ENCODE measurements at places on chromosomes 16 and 17.
A peak's percentile ranks its signal among the peaks of the same experiment; 100 is the strongest.

GRCh38 chr17:78329263-78330059, 30.4 kb downstream of the SOCS3 start:
- peak; percentile 84 for DNase-seq

DNA sequence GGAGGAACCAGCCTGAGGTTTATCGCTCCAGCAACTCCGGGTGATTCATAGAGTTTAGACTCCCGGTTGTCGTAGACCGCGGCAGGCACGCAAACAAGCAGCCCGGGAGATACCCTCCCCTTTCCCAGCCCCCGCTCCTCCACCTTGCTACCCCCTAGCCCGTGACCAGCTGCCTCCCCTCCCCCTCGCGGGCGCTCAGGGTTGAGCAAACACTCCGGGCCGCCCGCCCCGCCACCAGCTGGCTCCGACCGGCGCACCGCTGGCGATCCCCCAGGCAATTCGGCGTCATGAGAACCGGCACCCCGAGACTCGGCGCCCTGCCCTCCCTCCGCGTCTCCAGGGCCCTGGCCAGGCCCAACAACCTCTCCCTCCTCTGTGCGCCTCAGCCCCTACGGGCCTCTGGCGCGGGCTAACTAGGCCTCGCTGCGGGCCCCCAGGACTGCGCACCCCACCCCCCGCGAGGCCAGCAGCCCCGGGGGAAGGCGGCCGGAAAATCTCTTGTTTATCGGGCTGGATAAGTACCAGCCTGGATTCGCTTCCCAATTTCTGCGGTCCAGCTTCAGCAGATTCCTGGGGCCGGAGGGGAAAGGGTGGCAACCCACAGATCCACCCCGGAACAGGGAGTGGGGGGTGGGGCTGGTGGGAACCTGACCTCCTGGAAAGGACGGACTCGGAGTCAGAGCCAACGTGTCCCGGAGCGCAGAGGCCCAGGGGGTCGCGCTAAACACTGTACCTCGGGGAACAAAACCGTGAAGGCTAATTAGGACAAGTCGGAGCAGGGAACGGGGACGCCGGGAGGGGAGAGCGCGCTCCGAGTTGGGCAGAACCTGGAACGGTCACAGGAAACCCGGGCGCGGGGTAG, 951 bp upstream of the GPRC5C start:
- peak; percentile 81 for DNase-seq

GRCh38 chr16:12208341-12209035, 232.0 kb downstream of the SNX29 start:
- DNase-seq: peak; percentile 42

DNA sequence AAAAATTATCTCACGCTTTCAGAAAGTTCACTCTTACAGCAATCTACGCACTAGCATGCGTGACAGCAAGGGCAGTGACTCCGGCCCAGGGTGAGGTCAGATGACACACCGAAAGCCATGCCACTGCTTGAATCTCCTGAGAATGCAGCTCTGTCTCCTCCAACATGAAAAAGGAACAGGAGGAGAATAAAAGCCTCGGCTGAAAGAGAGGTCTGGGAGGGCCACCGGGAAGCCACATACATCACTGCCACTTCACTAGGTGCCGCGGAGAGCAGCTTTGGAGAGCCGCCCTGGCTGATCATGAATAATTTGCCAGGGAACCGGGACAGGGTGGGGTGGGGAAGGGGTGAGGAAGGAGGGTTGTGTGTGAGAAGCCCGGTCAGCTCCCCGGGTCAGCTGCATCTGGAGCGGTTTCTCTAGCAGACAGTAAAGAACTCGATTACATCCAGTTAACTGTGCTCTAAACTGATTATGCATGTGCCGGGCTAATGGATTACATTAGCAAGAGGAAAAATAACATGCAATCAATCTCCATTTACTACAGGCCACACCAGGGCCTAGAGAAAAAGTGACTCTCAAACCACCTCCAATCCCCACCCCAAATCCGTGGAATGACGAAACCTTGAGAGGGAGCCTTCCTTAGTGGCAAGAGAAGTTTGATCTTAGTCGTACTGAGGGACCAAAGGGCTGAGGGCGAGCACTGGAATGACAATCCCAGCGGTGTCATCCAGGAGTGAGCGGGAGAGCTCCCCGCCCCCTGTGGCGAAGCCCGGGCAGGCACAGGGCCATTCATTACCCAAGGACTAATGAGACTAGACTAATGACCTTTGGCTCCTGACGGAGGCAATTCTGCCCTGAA, 100.3 kb downstream of the ZFHX3 start:
- no peak for DNase-seq

- DNase-seq: no peak
These were observed 14.1 kb upstream of the DNAH17 start for GRCh38 chr17:78591263-78591671.

- DNase-seq: no peak
These were observed 3.4 kb downstream of the NECAB2 start for GRCh38 chr16:83971165-83972130.

DNA sequence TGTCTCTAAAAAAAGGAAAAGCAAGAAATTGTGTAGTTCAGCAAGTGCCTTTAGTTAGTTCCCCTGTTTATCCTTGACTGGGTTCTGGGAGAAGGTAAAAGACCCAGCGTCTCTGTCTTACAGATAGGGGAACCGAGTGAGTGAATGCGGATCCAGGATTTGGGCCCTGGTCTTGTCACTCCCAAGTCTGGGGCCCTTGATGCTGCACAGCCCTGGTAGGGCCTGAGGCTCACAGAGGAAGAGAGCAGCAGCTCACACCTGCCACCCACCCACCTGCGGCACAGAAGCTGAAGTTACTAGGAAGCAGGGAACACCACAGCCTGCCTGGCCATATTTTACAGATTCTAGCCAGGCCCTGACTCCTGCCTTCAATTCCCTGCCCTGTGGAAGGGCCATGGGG, 22.2 kb downstream of the LASP1 start:
- no peak for DNase-seq

GRCh38 chr17:30234296-30234695, 1.2 kb downstream of the SLC6A4 start:
- no peak for DNase-seq

DNA sequence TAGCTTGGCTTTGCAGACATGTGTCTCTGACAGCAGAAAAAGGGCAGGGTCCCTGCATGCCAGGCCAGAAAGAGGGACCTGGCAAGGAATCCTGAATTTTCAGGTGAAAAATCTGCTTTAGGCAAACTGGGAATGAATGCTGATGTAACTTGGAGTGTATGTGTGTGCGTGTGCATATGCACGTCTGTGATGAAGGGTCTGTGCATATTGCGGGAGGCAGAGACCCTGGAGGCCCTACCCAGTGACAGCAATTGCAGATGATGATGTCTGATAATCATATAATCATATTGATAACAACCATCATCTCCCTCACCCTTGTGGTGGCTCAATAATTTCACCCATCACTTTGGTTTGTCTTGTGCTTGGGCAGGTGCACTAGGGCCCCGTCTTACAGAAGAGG, 80.7 kb upstream of the SDK2 start:
- DNase-seq: no peak

DNA sequence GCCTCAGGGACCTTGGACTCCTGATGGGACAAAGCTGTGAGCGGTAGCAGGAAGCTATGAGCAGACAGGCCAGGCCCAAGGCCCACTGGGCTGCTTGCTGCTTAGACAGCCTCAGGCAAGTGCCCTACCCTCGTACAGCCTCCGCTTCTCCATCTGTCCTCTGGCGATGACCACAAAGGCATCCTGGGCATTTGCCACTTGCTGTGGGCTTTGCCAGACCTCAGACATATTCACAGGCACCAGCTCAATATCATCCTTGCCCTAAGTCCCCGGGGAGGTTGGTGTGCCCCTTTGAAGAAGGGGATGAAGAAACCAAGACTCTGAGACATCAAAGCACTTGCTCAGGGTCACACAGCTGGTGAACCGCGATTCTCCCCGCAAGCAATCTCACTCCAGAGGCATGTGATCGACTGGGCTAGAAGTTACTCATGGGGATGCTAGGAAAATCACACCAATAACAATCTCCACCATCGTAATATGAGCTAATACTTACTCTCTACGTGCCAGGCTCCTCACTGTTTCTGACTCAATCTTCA, 21.7 kb downstream of the PPL start:
- peak; percentile 70 for DNase-seq

- DNase-seq: peak; percentile 89
These were observed 6.1 kb downstream of the WDR81 start for GRCh38 chr17:1730326-1731193.

GRCh38 chr17:2598166-2598565, 4.7 kb downstream of the PAFAH1B1 start:
- peak; percentile 51 for DNase-seq

DNA sequence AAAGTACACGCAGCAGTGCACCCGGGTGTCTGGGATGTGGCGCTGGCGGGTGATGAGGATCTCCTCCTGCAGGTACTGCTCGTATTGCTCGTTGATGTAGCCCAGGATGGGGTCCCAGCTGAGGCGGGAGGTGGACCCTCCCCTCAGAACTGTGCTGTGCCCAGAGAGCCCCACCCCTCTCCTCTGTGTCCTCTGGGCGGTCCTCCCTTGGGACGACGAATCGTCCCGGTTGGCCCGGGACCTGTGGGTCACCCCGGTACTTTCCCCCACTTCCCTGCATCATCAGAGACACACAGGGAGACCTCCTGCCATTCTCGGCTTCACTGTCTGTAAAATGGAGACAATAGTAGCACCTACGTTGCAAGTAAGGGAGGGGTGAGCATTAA, 4.2 kb downstream of the SEPTIN12 start:
- no peak for DNase-seq

DNA sequence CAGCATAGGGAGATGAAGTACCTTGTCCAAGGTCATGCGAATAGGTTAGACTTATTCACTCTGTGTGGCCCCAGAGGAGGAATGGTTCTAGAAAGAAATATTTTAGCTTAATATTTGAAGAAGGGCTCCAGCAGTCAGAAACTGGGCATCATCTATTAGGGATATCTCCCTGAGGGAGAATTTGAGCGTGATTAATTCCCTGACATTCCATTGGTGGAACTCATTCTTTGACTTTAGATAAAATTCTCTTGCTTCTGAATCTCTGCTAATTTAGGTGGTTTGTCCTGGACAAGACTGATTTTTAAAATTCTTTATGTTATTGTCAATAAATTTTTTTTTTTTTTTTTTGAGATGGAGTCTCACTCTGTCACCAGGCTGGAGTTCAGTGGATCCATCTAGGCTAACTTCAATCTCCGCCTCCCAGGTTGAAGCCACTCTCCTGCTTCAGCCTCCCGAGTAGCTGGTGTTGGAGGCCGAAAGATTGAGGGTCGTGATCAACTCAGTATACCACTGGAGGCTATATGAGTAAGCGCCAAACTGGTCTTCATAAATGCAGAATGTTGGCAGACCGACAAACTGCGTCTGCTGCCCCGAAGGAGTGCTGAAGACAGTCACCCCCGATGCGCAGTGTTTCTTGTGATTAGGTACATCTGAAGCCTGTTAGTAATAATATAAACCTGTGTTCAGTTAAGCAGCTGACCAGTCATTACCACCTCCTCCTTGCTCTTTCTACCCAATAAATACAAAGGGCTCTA, 267.9 kb upstream of the HSBP1 start:
- DNase-seq: no peak

- no peak for DNase-seq
These were observed 47.2 kb downstream of the SCNN1G start for GRCh38 chr16:23229714-23230113.

GRCh38 chr16:75248142-75248535, 3.3 kb downstream of the BCAR1 start:
- DNase-seq: no peak

- no peak for DNase-seq
These were observed 1.5 kb downstream of the IRX5 start for GRCh38 chr16:54932021-54932660.

DNA sequence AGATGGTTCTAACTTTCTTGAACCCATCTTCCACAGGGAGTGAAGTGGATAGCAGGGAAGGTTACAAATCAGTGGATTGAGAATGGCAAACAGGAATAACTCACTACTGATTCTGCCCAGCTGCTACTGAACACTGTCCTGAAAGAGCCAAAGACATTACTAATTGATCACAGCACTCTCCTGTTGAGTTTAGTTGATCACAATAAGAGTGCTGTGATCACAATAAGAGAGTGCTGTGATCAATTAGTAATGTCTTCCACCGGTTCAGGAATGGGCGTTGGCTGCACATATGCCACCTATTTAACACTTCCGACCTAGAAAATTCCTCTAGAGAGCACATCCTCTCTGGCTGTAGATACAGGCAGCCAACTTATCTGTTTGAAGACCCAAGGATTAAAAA, 11.4 kb downstream of the CFAP97D1 start:
- DNase-seq: peak; percentile 41

- no peak for DNase-seq
These were observed 76.3 kb downstream of the KSR1 start for GRCh38 chr17:27532269-27533263.

DNA sequence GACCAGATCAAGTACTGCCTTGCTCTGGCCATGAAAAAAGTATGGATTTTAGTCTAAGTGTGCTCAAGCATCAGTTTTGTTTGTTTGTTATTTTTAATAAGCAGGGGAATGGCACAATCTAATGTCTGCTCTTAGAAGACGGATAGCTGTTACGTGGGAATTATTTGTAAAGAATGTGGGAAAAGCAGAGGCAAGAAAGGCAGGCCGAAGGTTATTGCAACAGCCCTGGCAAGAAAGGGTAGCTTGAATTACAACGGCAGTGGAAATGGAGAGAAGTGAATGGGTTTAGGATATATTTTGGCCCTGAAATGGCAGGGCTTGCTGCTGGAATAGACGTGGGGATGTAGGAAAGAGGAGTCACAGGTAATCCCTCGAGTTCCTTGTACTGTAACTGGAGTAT, 987 bp upstream of the HASPIN start:
- no peak for DNase-seq

DNA sequence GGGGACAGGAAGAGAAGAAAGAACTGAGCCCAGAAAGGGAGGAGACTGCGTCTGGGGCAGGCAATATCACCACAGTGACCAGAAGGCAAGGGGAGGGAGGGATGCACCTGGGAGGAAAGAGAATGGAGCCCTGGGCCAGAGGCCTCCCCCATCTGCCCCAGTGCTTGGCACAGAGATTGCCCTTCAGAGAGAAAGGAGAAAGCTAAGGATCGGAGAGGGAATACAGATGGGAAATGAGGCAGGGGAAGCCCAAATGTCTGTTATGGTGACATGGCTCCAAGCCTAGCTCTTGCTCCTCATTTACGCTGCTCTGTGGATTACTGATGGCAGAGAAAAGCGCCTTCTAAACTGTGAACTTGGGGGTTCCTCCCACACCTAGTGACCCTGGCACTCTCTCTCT, 47.2 kb downstream of the PIPOX start:
- no peak for DNase-seq

DNA sequence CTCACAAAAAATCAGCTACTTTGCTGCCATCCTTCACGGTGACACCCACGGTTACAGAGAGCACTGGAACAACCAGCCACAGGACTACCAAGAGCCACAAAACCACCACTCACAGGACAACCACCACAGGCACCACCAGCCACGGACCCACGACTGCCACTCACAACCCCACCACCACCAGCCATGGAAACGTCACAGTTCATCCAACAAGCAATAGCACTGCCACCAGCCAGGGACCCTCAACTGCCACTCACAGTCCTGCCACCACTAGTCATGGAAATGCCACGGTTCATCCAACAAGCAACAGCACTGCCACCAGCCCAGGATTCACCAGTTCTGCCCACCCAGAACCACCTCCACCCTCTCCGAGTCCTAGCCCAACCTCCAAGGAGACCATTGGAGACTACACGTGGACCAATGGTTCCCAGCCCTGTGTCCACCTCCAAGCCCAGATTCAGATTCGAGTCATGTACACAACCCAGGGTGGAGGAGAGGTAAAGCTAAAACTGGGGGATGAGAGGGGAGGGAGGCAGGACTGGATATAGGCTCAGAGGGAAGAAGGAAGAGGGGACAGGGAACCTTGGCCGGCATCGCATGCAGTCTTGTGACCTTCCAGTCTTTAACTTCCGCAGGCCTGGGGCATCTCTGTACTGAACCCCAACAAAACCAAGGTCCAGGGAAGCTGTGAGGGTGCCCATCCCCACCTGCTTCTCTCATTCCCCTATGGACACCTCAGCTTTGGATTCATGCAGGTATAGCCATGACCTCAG, 581 bp downstream of the CD68 start:
- DNase-seq: no peak
